ENCODE measurements at places on chromosomes 5 and 9. TPM values are rescaled to one million over a fixed set of nuclear protein-coding genes. Genes with fewer than 3 reads are reported as not detected.

STPG3 gene
- not detected for total RNA-seq

MTAP gene
- 12.6 TPM for total RNA-seq

GRCh38 chr9:71721855-71722254 lies 46.5 kb downstream of the CEMIP2 start:
- DNase-seq = no peak
- H3K27me3 ChIP-seq = no peaks in the 10 kb centered on the region
- peaks cover 73% of the 10 kb centered on the region for H3K36me3 ChIP-seq
- H3K4me1 ChIP-seq = peaks cover 2% of the 10 kb centered on the region
- no peak overlapping the region for H3K27ac ChIP-seq

CER1 gene
- not detected for total RNA-seq

GRCh38 chr9:95102001-95102433 lies 215.5 kb downstream of the FANCC start:
- H3K4me3 ChIP-seq = no peak overlapping the region
- H3K36me3 ChIP-seq = peaks cover 58% of the 10 kb centered on the region
- peaks cover 72% of the 10 kb centered on the region for H3K4me1 ChIP-seq
- H3K27ac ChIP-seq = peak overlapping the region; percentile 1
- H3K27me3 ChIP-seq = no peaks in the 10 kb centered on the region

GRCh38 chr5:123721675-123722276 lies 209.8 kb downstream of the CSNK1G3 start:
- H3K27ac ChIP-seq = no peak overlapping the region
- DNase-seq = no peak
- H3K27me3 ChIP-seq = no peaks in the 10 kb centered on the region
- H3K36me3 ChIP-seq = no peaks in the 10 kb centered on the region
- H3K4me3 ChIP-seq = no peak overlapping the region

GRCh38 chr5:148290271-148291195 lies 21.7 kb upstream of the SPINK7 start:
- no peaks in the 10 kb centered on the region for H3K36me3 ChIP-seq
- H3K4me3 ChIP-seq = no peak overlapping the region
- no peak overlapping the region for H3K27ac ChIP-seq
- H3K27me3 ChIP-seq = no peaks in the 10 kb centered on the region
- H3K4me1 ChIP-seq = no peaks in the 10 kb centered on the region

GHR gene
- 9.6 TPM for total RNA-seq

- no peak overlapping the region for H3K4me3 ChIP-seq
- H3K36me3 ChIP-seq = no peaks in the 10 kb centered on the region
- DNase-seq = no peak
- peaks cover 2% of the 10 kb centered on the region for H3K4me1 ChIP-seq
- no peak overlapping the region for H3K27ac ChIP-seq
- no peaks in the 10 kb centered on the region for H3K27me3 ChIP-seq
Measured at GRCh38 chr5:178293815-178294214, 61.2 kb upstream of the PHYKPL start.
